ENCODE measurements at places on chromosomes 3 and 15. TPM values are rescaled to one million over a fixed set of nuclear protein-coding genes. Genes with fewer than 3 reads are reported as not detected.

DNA sequence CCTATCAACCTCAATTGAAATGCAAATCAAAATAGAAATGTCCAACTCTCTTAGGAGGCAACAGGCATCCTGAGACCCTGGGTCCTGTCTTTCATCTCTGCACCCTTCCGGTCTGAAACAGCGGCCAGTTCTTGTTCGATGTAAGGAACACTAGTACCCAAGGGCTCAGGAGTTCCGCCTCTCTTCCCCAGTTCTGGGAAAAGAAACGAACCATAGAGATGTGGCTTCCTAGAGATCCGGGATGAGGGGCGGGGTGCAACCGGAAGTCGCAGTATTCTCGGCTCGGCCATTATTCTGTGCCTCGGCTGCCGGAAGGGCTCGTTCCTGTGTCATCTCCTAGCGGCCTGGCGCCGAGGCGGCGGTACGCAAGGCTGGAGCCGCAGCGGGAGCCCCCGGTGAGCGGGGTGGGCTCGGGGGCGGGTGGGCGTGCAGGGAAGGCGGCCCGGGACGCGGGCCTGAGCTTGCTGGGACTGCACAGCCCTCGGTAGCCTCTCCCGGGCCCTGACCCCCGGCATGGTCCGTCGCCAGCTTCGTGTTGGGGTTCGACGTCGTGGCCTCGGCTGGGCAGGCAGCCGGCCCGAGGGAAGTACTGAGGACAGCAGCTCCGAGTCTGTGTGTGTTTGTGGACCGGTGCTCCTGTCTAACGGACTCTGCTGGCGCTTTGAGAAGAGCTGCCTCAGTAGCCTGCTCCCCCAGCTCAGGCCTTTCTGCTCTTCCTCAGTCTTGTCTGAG lies at the start of gene ZNF197:
Gene ZNF197 (plus strand): TSS at position 288 of the 732 bp plus-strand sequence. CDS start 4,119 bp downstream, outside the sequence.
- DNase-seq = peak; percentile 86

GRCh38 chr3:55329849-55330248 lies 157.3 kb downstream of the WNT5A start:
- DNase-seq = no peak

- no peak for DNase-seq
Measured at GRCh38 chr3:101017017-101017416, 23.8 kb upstream of the ABI3BP start.

GRCh38 chr3:41598402-41599126 lies 363.3 kb downstream of the ULK4 start:
- DNase-seq = no peak

GRCh38 chr15:51844747-51845426 lies 15.4 kb downstream of the TMOD3 start:
- no peak for DNase-seq

DNA sequence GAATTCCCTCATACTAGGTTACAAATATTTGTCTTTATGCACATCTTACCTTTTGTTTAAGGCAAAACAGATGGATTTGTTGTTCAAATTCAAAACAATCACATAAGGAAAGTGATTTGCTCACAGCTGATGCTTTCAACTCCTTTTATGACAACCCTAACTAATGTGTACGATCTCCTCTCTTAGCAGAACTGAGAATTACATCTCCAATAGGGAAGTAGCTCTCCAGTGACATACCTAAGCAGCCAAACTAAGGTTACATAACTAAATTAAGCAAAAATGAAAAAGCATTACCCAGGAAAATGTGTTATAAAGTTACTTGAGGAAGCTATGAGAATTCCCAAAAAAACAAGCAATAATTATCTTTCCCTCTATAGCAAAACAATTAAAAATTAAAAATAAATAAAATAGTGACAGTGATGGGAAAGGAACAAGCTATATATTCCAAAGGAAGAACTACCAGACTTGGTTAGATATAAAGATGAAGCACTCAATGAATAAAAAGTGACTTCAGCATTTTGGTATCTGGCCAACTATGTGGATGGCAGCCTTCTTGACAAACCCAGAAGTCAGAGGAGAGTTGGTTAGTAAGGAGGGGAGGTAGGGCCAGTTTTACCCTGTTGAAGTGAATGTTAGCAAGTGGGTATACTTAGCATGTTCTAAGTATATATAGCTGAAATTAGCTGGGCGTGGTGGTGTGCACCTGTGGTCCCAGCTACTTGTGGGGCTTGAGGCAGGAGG lies 32.4 kb downstream of the PEAK1 start:
- DNase-seq = no peak

Gene SCG3
- 0.40 TPM for total RNA-seq

DNA sequence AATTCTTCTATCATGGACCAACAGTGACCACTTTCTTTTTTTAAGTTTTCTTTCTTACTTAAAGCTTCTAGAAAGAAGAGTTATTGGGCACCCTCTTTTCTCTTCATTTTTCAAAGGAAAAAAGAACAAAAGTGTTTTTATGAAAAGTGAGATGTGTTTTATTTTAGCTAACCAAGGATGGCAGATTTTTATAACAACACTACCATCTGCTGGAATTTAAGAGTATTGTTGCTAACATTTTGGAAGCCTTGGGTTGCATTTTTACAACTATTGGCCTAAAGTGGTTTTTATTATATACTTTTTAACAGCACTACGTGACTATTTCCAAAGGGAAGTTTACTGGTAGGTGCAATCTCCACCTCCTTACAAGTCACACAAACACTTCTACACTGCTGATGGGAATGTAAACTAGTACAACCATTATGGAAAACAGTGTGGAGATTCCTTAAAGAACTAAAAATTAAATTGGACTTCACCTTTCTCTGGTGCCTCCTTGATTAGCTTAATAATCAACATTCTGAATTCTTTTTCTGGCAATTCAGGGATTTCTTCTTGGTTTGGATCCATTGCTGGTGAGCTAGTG lies 237.7 kb upstream of the AGTR1 start:
- DNase-seq = no peak

Gene PAK6
- 7.9 TPM for total RNA-seq

DNA sequence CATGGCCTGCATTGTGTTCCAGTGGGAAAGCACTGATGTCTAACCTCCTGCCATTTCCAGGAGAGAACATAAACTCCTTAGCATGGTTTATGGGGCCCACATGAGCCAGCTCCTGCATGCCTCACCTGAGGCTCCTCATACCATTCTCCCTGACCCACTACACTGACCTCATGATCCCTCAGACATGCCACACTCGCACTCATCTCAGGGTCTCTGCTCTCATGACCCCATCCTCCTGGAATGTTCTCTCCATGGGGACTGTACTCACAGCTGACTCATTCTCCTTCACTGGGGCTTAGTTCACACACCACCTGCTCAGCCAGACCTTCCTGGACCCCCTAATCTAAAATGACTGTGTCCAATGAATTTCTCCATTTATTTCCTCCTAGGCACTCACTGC lies 4.0 kb upstream of the LMCD1 start:
- no peak for DNase-seq

DNA sequence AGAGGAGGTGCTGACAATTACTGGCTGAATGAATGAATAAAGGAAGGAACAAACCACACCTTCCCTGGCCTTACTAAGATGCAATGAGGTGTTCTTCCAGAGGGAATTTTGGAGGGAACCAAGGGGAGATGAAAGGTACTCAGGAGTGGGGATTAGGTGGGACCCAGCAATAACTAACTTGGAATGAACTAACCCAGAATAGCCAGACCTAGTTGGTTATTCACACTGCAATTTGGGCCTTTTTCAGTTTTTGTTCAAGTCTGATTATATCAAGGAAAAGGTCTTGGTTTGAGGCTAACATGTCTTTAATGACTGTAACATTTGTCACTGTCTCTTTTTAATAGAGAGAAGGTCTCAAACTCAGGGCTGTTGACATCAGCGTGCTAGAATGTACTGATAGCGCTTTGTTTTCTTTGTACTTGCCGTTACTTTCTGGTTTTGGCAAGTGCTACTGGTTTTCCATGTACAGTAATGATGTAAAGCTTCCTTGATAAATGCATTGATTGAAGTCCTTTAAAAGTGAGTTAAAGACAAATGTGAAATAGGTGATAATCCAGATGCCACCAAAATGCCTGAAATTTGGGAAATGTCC lies 3.2 kb upstream of the PLXND1 start:
- DNase-seq = no peak

Gene BCHE
- 4.0 TPM for total RNA-seq

DNA sequence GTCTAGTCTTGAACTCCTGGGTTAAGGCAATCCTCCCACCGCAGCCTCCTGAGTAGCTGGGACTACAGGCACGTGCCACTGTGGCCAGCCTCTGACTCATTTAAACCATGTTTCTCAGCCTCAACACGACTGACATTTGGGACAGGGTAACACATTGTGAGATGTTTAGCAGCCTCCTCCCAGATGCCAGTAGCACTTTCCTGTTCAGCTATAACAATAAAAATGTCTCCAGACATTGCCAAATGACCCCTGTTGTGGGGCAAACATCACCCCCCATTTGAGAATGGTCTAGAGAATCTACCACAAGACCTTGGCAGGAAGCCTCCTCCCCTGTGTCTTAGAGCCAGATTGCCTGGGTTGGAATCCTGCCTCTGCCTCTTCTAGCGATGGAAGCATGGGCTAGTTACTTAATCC lies 8.4 kb downstream of the TMEM40 start:
- DNase-seq = no peak

DNA sequence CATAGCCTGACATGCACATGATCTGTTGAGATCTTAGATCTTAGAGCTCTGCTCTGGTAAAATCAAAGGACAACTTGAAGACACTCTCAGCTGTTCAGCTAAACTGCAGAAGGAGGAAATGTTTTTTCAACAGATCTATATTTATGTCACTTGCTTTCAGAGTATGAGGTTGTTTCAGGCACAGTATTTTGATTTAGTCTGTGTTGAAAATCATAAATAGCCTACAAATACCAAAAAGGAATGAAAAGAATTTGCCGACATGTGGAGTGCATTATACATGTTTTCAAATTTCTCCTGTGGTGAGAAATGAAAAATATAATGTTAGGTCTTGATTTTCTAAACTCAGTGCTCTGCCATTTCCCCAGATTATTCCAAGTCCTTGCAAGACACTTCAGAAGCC lies 1118.4 kb downstream of the TBL1XR1 start:
- DNase-seq = no peak

GRCh38 chr3:130582457-130583153 lies 65.6 kb downstream of the COL6A6 start:
- no peak for DNase-seq

Gene RGMA
- 17.5 TPM for total RNA-seq

Measured in mucosa of gallbladder (tissue), 1 donor.